Caudate nucleus (tissue), 63 donors: ENCODE measurements at places on chromosomes 13 and 19.

DNA sequence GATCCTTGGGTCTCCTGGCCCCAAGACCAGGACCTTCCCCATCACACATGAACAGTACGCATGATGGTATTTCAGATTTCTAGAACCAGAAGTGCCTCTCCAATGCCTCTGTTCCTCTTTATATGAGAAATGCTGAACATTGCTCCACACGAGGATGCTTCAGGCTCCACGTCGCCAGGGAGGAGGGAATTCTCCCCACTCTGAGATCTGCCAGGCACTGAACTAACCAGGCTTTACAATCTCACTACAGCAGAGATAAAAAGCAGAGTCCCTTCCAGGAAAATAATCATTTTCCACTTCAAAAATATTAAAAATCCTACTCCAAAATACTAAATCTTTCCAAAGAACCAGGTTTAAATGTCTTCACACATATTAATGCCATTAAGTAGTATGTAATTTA is 10.4 kb downstream of the DOCK9 start:
- DNase-seq, result no peak

DNA sequence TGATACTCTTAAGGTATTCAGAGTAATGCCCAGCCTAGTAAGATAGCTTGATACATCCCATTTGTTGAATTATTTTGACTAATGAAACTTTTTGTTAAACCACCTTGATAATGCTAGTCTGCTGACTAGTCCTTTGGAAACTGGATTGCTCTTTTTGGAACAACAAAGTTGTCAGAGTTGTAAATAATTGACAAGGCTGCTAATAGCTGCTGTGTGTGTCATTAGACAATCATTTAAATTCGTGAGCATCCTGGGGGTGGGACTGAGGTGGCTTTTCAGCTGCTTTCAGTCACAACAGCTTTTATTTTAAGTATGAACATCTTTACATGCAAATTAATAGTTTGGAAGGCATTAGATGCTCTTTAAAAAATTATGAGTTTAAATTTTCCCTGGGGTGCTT is 153.5 kb downstream of the HS6ST3 start:
- DNase-seq, result no peak

DNA sequence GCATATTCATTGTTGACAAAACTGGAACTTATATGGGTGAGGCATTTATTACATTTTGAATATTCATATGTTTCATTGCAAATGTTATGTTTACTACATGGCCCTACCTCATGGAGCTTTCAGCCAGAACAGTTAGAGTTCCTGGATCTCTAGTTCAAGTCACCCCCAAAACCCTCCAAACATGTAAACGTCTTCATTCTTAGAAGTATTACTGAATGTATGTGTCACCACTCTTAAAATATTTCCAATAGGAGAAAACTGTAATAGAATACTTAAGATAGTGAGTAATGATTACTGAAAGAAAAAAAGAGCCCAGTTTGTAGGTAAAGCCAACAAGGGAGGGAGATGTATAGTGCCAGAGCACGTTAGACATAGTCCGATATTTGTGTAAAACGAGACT is 23.5 kb downstream of the URI1 start:
- no peak for DNase-seq

DNA sequence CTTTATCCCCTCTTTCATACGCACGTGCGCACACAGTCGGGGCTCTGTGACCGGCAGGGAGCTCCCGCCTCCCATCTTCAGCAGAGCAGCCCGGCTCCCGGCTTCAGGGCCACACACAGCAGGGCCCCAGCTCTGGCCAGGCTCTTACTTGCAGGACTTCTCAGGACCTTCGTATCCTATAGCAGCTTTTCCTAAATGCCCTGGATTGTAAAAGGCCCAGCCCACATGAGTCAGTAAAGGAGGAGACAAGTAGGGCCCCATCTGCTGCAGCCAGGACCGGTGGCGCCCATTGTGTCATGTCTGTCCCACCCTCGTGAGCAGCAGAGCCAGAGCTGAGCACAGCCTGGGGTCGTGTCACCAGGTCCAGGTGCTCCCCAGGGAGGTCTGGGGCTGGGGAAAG is 107.6 kb upstream of the VSTM2B start:
- DNase-seq, result no peak

DNA sequence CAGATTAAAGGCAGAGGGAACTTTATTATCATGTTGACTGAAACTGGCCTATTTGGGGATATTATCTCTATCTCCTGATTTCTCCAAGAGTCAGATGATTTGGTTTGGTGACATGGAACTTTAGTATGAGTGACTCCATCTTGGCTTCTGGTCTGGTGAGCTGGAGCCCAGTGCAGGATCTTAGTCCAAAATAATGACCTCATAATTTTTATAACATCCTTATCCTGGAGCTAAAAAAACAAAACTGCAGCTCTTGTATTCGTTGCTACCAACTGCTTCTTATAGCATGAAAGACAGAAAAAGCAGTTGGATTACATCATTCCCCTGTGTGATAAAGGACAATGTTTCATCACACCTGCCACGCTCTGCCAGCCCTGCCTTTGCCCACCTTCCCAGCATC is 39.3 kb upstream of the RNF17 start:
- DNase-seq, result no peak

DNA sequence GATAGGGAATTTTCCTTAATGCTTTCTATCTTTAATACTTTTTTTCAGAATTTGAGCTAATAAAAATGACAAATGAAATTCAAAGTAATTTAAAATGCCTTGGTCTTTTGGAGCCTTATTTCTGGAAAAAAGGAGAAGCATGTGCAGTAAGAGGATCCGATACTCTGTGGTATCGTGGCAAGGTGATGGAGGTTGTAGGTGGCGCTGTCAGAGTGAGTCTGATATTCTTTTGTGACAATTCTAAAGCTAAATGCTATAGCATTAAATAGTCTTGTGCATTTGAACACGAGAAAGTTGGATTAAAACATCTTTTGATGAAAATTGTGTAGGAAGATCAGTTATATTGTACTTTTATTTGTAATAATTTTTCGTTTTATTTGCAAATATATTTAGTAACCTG is 95.0 kb downstream of the RNF17 start:
- no peak for DNase-seq

DNA sequence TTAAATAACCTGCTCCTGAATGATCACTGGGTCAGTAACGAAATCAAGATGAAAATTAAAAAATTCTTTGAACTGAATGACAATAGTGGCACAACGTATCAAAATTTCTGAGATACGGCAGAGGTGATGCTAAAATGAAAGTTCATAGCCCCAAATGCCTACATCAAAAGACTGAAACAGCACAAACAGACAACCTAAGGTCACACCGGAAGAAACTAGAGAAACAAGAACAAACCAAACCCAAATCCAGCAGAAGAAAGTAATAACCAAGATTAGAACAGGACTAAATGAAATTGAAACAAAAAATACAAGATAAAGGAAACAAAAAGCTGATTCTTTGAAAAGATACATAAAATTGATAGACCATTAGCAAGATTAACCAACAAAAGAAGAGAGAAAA is 324.1 kb downstream of the RBM26 start:
- no peak for DNase-seq

- DNase-seq, result no peak
Measured at GRCh38 chr19:30224689-30225606, 147.2 kb upstream of the ZNF536 start.

DNA sequence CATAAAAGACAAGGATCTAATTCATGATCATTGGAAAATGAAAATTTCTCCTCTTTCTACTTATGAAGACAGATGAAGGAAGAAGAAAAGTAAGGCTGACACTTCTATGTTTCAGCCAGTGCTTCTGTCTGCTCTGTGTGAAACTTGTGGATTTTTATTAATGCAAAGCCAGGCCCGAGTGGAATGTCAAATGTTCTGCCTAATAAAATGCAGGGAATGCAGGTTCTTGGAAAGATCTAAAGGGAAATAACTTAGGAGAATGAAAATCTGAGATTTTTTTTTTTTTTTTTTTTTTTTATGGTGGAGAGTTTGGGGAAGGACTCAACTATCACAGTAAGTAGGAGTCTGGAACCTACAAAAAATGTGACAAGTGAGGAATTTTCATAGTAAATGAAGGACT is 1732.3 kb upstream of the SLC10A2 start:
- DNase-seq, result no peak

GRCh38 chr19:19335408-19336158 is 15.0 kb downstream of the MAU2 start:
- DNase-seq, result no peak

- DNase-seq, result no peak
Measured at GRCh38 chr19:40717880-40718773, 1.2 kb downstream of the ITPKC start.

- DNase-seq, result no peak
Measured at GRCh38 chr13:109273326-109273751, 513.0 kb downstream of the IRS2 start.

DNA sequence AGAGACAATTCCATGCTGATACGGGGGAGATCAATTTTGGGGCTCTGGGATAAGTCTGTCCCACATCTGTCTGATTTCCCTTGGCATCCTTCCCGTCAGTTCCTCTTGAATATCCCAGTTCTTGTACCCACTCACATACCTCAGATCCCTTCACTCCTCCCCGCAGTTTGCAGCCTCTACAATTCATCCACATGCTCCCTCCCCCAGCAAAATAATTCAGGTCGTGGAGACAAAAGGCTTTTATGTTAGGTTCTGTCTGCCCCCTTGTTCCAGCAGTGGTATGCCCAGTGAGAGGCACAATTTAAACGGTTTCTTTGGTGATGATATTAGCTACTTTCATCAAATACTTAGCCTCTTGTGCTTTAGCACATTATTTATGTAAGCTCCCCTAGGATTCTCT is 9.6 kb downstream of the RPS16 start:
- no peak for DNase-seq

DNA sequence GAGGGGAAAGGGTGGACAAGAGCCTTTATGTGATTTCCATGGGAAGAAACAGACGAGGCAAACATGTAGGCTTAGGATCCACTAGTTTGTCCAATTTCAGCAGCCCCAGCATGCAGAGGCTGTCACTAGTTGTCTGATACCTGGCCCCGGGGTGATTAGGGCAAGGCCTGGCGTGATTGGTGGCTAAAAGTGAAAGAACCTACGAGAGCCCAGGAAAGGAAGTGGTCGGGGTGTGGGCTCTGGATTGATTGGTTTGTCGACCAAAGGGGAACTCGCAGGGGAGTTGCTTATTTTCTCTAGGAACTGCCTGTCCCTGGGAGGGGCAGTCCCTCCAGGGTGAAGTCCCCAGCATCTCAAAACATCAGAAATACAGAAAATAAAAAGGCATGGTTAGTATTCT is 64.2 kb upstream of the UQCRFS1 start:
- DNase-seq, result no peak

- DNase-seq, result peak; percentile 54
Measured at GRCh38 chr19:12984683-12985048, 10.6 kb upstream of the NFIX start.

GRCh38 chr13:33227927-33228647 is 57.5 kb downstream of the STARD13 start:
- no peak for DNase-seq

- no peak for DNase-seq
Measured at GRCh38 chr19:4930664-4931063, 21.4 kb downstream of the UHRF1 start.

GRCh38 chr13:46556418-46556779 is 3.4 kb downstream of the LRCH1 start:
- no peak for DNase-seq

DNA sequence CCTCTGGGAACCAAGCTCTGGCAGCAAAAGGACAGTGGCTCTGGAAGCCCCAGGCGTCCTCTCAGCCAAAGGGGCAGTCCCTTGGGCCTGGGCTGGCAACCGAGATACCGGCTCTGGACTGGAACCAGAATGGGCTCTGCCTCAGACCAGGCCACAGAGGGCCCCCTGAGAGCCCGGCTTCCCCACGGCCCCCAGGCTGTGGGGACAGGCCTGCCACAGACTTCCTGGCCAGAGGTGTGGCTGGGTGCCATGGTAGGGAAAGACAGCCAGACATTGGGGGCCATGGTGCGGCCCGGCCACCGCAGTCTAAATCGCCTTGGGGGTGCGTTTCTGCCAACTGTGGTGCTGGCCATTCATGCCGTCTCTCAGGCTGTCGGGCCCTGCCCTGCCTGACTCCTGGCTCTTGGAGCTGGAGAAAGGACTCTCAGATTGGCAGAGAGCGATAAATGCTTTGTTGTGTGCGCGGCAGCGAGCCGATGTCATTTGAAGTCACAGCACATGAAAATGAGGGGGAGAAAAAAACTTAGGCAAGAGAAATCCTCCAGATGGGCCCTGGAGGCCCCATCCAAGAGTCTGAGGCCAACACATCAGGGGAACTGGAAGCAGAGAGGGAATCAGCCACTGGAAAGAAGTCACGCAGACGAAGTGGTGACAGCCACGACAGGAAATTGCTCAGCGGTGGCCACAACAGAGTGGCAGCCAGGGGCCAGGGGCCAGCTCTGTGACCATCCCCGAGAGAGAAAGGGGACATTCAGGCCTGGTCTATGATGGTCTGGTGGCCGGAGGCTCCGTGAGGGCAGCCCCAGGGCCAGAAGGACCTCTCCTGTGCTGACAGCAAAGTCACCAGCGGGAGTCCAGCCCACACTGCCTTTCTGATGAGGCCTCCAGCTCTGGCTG is 26.5 kb downstream of the SH3GL1 start:
- DNase-seq, result peak; percentile 64

GRCh38 chr13:59568306-59568705 is 595.4 kb downstream of the DIAPH3 start:
- DNase-seq, result no peak

- peak; percentile 98 for DNase-seq
Measured at GRCh38 chr19:2944775-2945574, at the start of gene ZNF77. ZNF77 (minus strand) TSS chr19:2944971; CDS start chr19:2944840, 131 bp downstream.
